Jurkat, Clone E6-1 (cell line): ENCODE measurements at places on chromosomes 7 and 10.

DNA sequence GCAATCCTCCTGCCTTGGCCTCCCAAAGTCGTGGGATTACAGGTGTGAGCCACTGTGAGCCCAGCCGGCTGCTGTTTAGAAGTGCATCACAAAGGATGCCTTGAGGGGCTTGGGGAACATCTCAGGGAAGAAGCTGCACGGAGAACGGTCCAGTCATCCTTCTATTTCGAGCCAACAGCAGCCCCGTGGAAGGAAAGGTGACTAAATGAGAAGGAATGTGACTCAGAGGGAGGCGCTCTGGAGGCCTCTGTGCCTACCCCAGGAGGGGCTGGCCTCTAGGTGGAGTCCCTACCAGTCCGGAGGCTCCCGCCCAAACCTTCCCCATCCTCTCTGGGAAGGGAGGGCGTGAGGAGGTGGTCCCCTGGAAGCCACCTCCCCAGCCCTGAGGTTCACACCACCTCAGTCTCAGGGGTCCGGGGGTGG, 76.2 kb downstream of the CTBP2 start:
- DNase-seq: no peak

DNA sequence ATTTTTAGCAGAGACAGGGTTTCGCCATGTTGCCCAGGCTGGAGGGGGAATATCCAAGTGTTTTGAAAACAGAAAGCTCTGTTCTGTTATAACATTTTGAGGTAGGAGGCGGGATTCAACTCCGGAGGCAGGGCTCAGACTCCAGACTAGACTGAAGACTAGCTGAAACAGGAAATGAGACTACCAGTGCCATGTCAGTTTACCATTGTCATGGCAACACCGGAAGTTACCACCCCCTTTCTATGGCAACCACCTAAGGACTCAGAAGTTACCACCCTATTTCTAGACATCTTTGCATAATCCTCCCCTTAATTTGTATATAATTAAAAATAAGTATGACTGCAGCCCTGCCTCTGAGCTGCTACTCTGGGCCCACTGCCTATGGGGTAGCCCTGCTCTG, 1069.1 kb upstream of the AUTS2 start:
- DNase-seq: no peak

- DNase-seq: no peak
Measured at GRCh38 chr7:94400643-94401427, 6.1 kb downstream of the COL1A2 start.

GRCh38 chr10:68132391-68132790, 23.1 kb downstream of the MYPN start:
- DNase-seq: no peak

- no peak for DNase-seq
Measured at GRCh38 chr10:79061441-79062315, 7.1 kb upstream of the ZMIZ1 start.

DNA sequence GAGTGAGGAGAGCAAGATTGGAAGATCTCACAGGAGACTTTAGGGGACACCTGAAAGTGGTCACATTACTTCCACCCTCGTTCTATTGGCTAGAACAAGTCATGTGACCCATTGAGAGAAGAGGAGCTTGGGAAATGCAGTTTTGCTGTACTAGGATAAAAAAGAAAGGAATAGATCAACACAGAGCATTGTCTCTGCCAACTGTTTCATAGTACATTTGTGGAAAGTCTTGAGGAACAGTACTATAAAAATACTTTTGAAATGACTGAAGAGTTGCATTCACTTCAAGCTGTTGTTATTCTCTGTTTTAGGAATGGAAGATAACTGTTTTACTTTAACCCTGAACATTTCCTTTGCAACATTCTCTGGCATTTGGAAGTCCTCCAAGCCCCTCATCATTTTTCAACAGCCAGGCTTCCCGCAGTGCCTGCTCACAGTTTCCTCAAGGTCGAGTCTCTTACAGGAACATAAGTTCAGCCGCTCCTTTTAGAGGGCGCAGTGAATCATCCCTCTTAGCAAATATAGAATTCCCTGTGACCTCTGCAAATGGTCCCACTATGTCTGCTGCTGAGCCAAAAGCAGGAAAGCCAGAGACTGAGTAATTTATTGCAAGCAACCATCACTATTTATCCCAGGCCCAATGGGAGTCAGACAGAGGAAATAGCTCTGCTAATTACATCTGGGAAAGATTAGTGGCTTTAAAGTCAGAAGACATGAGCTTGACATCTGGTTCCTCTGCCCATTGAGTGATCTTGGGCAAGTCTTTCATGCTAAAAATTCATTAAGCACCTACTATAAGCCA, 40.7 kb downstream of the MRPL32 start:
- no peak for DNase-seq

- DNase-seq: no peak
Measured at GRCh38 chr7:26618449-26618848, 245.9 kb downstream of the SKAP2 start.

DNA sequence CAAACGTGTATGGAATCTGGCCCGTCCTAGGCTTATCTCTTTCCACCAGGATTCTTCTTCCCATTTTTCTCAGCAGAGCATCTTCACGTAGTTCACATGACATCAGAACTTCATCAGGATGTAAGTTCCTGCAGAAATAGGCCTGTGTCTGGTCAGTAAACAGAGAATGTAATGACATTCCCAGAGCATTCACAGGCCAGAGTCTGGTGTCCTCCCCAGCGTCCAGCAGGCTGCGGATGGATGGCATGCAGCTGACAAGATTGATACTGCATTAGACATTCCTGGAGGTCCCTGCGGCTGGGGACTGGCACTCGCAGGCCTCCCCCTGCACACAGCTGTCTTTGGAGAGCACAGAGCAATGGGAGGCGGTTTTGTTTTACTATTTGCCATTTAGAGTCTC, 28.7 kb downstream of the MGMT start:
- DNase-seq: no peak

DNA sequence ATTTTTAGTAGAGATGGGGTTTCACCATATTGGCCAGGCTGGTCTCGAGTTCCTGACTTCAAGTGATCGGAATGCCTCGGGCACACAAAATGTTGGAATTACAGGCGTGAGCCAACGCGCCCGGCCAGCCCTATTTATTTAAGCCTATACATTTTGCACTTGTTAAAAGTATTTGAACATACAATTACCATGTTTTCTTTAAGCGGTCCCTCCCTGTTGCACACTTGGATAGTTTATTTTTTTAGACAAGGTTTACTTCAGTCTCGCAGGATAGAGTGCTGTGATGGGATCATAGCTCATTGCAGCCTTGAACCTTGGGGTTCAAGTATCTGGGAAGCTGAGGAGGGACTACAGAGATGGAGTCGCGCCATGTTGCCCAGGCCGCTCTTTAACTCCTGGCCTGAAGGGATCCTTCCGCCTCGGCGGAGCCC, 35.7 kb upstream of the SRRM3 start:
- no peak for DNase-seq
